Ascending aorta (tissue), 2 donors: ENCODE measurements at places on chromosomes 6 and 20. TPM values are rescaled to one million over a fixed set of nuclear protein-coding genes. Genes with fewer than 3 reads are reported as not detected.

Gene SEC63
- total RNA-seq, result 13.1 TPM

Gene DLK2
- total RNA-seq, result not detected

Gene LMBRD1
- 31.1 TPM for total RNA-seq

Gene MYL9
- total RNA-seq, result 717 TPM

Gene SLC35B3
- total RNA-seq, result 11.3 TPM

Gene SAMD10
- not detected for total RNA-seq
